ENCODE measurements at places on chromosomes 3 and 15.

- no peak for DNase-seq
Observed at GRCh38 chr15:96703794-96704550, 373.5 kb downstream of the NR2F2 start.

GRCh38 chr15:53116169-53116568, 326.0 kb upstream of the ONECUT1 start:
- no peak for DNase-seq

DNA sequence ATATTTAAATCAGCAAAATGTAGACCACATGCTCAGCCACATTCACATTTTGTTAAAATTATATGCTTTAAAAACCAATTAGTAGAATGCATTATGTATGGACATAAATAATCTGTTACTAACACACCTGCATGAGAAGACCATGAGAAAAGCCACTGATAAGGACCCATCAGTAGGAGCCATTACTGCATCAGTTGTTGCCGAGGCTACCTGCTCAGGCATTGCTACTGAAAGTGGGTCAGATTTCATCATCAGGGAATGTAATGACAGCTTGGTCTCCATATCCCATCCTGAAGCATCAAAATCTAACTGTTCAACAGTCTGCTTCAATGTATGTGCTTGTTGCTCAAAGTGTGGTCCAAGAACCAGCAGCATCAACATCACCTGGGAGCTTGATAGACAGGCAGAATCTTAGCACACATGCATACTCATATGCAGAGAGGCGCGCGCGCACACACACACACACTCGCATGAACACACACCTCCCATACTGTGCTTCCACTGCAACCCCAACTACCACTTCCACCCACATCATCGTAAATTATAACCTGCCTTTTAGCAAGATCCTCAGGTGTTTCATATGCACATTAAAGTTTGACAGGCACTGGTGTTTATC, 72.4 kb upstream of the FOXB1 start:
- DNase-seq = no peak

GRCh38 chr15:57533448-57533799, 58.3 kb upstream of the MYZAP start:
- no peak for DNase-seq

- DNase-seq = no peak
Observed at GRCh38 chr3:184200825-184201224, 14.8 kb downstream of the ABCF3 start.

GRCh38 chr3:129824926-129825541, 68.5 kb downstream of the TMCC1 start:
- no peak for DNase-seq

GRCh38 chr3:162332344-162332743, 835.7 kb downstream of the OTOL1 start:
- DNase-seq = no peak

DNA sequence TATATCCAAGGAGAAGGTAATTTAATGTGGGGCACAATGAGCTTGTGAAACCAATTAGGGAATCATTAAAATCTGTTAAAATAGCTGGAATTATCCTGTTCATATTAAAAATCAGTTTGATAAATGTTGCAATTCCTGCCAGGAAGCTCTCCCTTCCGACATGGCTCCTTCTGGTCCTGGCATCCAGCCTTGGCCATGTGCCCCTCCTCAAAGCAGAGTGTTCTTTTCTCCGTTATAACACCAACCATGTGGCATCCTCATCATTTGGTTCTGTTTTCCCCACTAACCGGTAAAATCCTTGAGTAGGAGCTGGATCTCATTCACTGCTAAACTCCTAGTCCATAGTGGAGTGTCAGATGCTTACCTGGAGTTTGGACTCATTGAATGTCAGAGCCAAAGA, 127.2 kb downstream of the ARNT2 start:
- no peak for DNase-seq

- peak; percentile 21 for DNase-seq
Observed at GRCh38 chr15:41661518-41662225, 1.5 kb downstream of the MGA start.

DNA sequence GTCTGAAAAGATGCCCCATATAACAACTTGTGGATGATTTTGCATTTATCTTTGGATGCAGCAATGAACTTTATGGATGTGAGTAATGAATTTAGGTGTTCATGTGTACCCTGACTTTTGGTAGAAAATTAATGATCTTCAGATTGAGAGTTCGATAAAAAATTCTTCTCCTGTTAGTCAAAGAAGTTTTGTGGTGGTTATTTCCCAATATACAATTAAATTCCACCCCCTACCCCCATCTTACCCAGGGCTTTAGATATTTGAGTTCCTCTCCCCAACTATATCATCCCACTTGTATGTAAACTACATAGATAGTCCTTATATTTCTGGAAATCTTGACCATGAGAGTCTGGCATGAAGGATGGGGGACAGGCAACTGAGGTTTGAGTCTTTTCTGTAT, 126.1 kb upstream of the ALDH1A3 start:
- no peak for DNase-seq

DNA sequence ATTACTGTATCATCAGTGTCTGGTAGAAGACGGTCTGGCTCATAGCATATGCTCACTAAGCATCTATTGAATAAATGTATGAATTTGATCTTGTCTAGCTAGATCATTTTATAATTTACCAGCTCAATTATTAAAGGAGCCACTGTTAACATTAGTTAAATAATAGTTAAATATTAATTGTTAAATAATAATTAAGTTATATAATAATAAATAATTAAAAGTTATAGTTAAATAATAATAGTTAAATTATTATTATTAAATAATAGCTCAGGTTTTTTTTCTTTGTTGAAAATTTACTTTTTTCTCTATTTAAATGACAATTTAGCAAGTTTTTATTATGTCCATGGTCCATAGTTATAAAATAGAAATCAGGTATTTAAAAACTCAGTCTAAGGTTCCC, 274.4 kb downstream of the OXSM start:
- no peak for DNase-seq

GRCh38 chr3:102599819-102600576, 165.2 kb downstream of the ZPLD1 start:
- DNase-seq = no peak

- DNase-seq = no peak
Observed at GRCh38 chr3:78924711-78925110, 843.1 kb downstream of the ROBO1 start.

- no peak for DNase-seq
Observed at GRCh38 chr3:67033079-67033478, 35.0 kb downstream of the KBTBD8 start.

DNA sequence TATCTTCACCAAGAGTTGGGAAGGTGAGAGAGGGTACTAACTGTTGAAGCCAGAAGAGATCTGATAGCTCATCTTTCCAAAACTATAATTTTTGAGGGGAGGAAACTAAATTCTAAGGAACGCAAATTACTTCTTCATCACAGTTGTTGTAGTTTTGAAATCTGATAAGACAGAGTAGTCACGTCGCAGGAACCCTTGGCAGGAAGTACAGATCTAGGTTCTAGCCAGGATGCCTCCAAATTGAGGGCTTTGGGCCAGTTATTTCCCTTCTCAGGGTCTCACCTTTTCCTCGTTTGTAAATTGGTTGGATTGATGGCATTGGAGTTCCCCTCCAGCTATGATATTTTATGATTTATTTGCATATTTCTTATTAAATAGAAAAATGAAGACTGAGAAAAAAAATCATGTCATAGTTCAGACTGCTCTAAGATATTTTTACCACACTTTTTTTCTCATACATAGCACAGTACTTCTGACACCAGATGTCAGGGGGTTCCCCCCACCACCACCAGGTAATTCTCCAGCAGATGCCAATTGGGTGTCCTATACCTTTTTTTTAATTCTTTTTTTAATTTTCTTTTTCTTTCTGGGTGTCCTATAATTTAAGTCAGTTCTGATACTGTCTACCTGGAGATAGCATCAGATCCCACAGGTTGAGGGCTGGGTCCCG, 32.3 kb upstream of the APH1B start:
- no peak for DNase-seq

- no peak for DNase-seq
Observed at GRCh38 chr3:73924048-73924447, 299.3 kb upstream of the PDZRN3 start.

GRCh38 chr3:96300743-96301142, 513.7 kb upstream of the EPHA6 start:
- no peak for DNase-seq

DNA sequence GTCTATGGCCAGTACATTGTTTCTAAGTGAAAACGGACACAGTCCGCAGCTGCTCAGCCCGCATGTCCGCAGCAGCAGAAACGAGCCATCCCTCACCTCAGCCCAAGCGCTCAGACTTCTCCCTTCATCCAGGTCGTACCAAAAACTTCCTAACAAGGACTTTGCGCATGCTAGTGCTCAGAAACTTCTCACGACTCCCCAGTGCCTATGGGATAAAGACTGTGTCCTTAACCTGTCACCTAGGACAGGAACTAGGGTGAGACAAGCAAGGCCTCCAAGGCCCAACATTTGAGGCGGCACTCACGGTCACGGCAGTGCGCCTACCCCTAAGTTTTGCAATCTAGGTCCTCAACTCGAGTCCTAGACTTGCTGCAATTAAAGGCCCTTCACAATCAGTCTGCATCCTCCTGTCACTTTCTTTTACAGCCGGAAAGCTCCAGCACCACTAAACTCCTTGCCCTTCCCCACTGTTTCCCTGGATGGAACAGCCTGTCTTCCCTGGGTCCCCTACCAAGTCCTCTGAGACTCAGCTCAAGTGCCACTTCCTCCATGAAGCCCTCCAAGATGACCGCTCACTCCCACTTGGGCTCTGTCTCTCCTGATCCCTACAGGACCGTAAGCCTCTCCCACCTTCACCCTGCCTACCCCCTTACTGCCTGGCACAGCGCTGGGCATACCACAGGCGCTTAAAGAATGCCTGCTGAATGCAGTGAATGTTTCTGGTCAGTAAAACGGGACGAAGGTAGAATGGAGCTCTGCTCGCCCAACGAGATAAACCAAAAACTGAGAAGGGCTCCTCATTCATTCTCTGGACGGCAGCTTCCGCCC, 1.2 kb downstream of the CLN6 start:
- no peak for DNase-seq

- DNase-seq = no peak
Observed at GRCh38 chr15:45134682-45135604, 5.1 kb downstream of the DUOX1 start.

GRCh38 chr3:14872706-14873105, 53.9 kb downstream of the FGD5 start:
- DNase-seq = no peak

DNA sequence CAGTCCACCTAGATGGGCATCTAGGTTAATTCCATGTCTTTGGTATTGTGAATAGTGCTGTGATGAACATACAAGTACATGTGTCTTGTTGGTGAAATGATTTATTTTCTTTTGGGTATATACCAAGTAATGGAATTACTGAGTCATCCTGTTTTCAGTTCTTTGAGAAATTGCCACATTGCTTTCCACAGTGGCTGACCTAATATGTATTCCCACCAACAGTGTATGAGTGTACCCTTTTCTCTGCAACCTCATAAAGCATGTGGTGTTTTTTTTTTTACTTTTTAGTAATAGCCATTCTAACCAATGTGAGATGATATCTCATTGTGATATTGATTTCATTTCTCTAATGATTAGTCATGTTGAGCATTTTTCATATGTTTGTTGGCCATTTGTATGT, 86.0 kb upstream of the NDN start:
- DNase-seq = no peak

GRCh38 chr3:156433138-156433537, 121.8 kb downstream of the SSR3 start:
- DNase-seq = no peak

- no peak for DNase-seq
Observed at GRCh38 chr3:99114565-99115291, 213.2 kb upstream of the DCBLD2 start.

DNA sequence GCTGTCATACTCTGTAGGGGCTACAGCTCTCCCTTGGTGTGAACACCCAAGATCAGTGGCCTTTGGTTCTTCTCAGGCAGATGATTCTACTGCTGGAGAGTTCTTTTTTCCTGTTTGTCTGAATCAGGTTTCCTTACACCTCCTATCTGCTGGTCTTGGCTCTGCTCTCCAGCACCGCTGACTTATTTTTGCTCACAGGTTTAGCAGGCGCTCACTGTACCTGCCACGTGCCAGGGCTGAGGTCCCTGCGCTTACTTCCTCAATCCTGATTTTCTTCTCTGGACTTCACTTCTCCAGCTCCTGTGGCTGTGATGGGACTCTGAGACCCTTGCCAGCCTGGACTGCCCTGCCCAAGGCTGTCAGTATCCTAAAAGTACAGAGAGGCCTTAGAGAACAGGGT, 9.5 kb downstream of the BSN start:
- DNase-seq = no peak

GRCh38 chr3:53101956-53102355, 28.3 kb downstream of the RFT1 start:
- no peak for DNase-seq

GRCh38 chr3:32954506-32954905, 3.1 kb downstream of the CCR4 start:
- no peak for DNase-seq

GRCh38 chr15:77503240-77503639, 82.6 kb downstream of the HMG20A start:
- no peak for DNase-seq

GRCh38 chr3:182487611-182488010, 305.7 kb upstream of the ATP11B start:
- DNase-seq = peak; percentile 52

DNA sequence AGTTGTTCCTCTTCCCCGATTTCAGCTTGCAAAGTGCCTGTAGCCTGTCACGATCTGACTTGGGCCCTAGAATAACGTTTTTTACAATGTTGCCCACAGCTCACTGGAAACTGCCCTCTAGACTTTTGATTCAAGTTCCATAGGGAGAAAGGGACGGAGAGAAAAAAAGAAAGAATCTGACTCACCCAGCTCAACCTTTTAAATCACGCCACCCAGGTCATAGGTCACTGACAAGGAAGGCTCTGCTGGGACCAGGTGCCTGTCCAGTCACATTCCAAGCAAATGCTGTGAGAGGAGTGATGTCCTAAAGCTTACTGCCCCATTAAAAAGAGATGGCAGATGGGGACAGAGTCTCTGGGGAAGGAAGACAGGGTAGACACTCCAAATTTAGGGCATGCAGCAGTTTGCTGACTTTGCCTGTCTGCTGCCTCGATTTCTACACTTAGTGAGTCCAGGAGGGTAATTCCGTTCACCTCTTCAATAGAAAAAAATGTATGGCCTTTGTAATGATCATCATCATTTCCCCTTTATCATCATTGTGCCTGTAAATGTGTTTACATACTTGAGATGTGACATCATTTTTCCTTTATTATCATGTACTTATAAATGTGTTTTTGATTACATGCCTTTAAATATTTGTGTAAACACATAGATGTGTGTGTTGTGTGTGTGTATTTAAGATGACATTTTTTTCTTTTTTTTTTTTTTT, 8.4 kb upstream of the MYO1E start:
- DNase-seq = no peak

DNA sequence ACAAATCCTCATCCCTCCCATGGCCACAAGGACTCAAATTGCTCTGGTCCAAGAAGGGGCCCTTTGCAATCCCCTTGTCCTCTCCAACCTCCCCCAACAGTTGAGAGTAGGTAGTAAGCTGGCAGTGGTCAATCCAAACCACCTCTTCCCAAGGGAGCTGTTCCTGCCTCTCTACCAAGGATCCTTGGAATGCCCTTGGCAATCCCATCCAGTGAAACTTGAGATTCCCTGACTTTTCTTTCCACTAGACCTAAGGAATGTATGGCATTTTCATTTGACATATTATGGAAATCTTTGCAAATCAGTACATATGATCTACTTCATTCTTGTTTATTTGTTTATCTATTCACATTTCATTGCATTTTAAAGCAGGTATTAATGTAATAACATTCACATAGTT, 4.8 kb upstream of the RBP2 start:
- DNase-seq = no peak

- DNase-seq = no peak
Observed at GRCh38 chr3:190811775-190812480, 50.6 kb downstream of the GMNC start.

- DNase-seq = no peak
Observed at GRCh38 chr3:10510086-10510742, 4.8 kb upstream of the ATP2B2 start.

All from NCI-H2029 treated with DMSO at 0.1 percent for 48 hours (cell line).